ENCODE measurements at places on chromosomes 3 and 15. TPM values are rescaled to one million over a fixed set of nuclear protein-coding genes. Genes with fewer than 3 reads are reported as not detected.
A peak's percentile ranks its signal among the peaks of the same experiment; 100 is the strongest.

DNA sequence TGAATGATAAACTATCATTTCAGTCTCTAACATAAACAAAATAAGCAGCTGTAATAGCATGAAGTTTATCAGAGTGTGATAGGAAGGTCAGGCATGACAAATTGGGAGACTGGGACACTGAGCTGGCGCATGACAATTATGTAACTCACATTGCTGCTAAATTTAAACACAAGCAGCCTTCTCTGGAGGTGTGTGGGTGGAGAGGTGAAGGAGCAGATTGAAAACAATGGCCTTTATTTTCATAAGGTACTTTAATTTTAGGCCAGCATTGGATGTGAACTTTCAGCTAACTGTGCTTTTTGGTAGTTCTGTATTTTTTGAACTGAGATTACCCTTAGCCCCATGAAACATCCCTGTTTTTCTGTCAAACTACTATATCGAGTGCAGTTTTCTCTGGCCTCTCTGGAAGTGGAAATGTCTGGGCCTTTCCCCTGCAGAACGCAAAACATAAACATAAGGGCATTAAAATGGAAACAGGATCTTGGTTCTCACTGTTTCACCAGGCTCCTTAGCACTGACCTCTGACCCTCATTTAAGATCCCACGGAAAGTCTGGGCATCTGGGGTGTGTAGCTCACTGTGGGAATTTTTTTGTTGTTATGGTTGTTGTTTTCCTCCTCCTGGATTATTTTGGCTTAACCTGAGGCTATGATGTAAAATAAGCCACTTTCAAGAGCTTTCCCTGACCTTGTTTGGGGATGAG is 160.1 kb upstream of the DPH6 start:
- DNase-seq: no peak
- H3K27me3 ChIP-seq: no peaks in the 10 kb centered on the region
- H3K27ac ChIP-seq: no peak overlapping the region
- H3K4me3 ChIP-seq: no peak overlapping the region
- H3K36me3 ChIP-seq: no peaks in the 10 kb centered on the region

- no peaks in the 10 kb centered on the region for H3K4me1 ChIP-seq
- no peak overlapping the region for H3K27ac ChIP-seq
- H3K36me3 ChIP-seq: no peaks in the 10 kb centered on the region
- H3K4me3 ChIP-seq: no peak overlapping the region
Observed at GRCh38 chr15:49135911-49136310, 19.5 kb downstream of the COPS2 start.

PLA2G4D gene
- 0.24 TPM for total RNA-seq

ABI3BP gene
- 16.4 TPM for total RNA-seq

DNA sequence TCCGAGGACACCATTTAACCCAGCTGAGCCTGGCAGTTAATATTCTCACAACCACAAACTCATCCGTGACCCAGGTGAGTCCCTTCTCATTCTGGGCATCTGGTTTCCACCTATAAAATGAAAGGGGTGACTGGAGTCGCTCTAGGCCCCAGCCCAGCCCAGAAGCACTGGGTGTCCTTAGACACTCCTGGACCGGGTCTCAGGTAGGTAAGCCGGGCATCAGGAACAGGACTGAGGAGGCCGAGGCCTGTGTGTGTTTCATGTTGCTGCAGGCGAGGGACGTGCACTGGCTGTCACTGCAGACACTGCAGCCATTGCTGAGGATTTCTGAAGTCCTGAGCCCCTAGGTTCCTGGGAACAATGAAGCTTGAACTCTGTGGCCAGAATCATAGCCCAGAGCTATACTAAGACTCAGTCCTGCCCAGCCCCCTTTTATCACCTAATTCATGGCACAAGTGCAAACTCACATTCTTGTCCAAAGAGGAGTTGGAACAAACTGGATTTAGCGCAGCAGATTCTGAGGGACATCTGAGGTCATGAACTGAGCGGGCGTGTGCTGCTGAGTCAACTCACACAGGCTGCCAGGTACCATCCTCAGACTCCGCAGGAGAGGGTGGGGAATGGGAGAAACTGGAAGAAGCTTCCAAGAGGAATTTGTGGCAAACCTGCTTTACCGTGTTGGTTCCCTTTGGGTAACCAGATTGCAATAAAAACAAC is 184.9 kb downstream of the FAM43A start:
- H3K4me1 ChIP-seq: peaks cover 7% of the 10 kb centered on the region
- H3K27me3 ChIP-seq: no peaks in the 10 kb centered on the region
- H3K27ac ChIP-seq: peak overlapping the region; percentile 66

HDAC11 gene
- total RNA-seq: 24.0 TPM

DNA sequence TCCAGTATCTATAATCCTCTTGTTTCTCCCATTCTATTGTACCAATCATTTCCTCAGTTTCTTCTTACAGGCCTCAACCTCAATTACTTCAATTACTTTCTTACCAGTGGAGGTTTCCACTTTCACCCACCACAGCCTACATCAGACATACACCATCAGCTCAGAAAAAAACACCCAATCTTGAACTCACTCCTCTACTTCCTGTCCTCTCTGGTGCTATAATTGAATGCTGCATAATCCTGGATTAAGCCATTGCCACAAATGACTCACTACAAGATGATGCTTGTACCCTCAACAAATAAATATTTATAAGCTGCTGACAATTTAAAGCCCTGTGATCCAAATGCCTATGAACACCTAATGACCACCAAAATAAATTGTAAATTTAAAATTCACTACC is 18.5 kb downstream of the RYK start:
- H3K27me3 ChIP-seq: no peaks in the 10 kb centered on the region
- H3K36me3 ChIP-seq: no peaks in the 10 kb centered on the region
- H3K4me3 ChIP-seq: no peak overlapping the region
- DNase-seq: no peak

- no peaks in the 10 kb centered on the region for H3K4me1 ChIP-seq
- no peak overlapping the region for H3K4me3 ChIP-seq
- H3K36me3 ChIP-seq: no peaks in the 10 kb centered on the region
- no peak for DNase-seq
Observed at GRCh38 chr3:173876476-173876875, 478.9 kb downstream of the NLGN1 start.

GRCh38 chr15:35496585-35496984 is 49.4 kb downstream of the DPH6 start:
- no peaks in the 10 kb centered on the region for H3K27me3 ChIP-seq
- no peak overlapping the region for H3K4me3 ChIP-seq
- H3K4me1 ChIP-seq: no peaks in the 10 kb centered on the region
- no peak for DNase-seq

ZBED2 gene
- 0.52 TPM for total RNA-seq

PSTPIP1 gene
- 3.7 TPM for total RNA-seq

TNFAIP8L3 gene
- total RNA-seq: 5.3 TPM

CD80 gene
- 0.29 TPM for total RNA-seq

- peaks cover 25% of the 10 kb centered on the region for H3K4me1 ChIP-seq
- H3K27me3 ChIP-seq: no peaks in the 10 kb centered on the region
- DNase-seq: no peak
- no peak overlapping the region for H3K4me3 ChIP-seq
- peak overlapping the region; percentile 85 for H3K27ac ChIP-seq
- H3K36me3 ChIP-seq: no peaks in the 10 kb centered on the region
Observed at GRCh38 chr3:124815781-124816180, 71.4 kb downstream of the ITGB5 start.

GRCh38 chr3:167811031-167811430 is 75.5 kb downstream of the SERPINI1 start:
- no peak overlapping the region for H3K27ac ChIP-seq
- H3K36me3 ChIP-seq: no peaks in the 10 kb centered on the region
- no peaks in the 10 kb centered on the region for H3K27me3 ChIP-seq
- H3K4me1 ChIP-seq: no peaks in the 10 kb centered on the region

- DNase-seq: no peak
- no peak overlapping the region for H3K27ac ChIP-seq
- H3K4me1 ChIP-seq: no peaks in the 10 kb centered on the region
- H3K27me3 ChIP-seq: no peaks in the 10 kb centered on the region
- H3K4me3 ChIP-seq: no peak overlapping the region
Observed at GRCh38 chr3:175399156-175399840, 540.2 kb downstream of the NAALADL2 start.

DNA sequence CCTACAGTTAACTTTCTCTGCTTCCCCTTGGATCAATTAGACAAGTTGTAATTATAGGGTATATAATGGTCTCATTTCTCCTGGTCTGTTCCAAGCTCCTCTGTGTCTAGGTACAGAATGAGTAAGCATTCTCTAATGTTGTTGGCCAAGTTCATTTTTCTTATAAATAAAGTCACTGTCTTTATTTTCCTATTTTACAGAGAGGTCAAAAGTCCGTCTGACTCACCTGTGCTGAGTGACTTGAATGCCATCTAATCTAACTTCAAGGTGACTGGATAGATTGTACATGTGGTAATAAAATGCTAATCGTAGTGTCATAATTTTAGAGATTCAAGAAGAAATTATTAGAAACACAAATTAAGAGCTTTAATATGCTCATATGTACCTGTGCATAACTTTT is 500.2 kb downstream of the PDCD6IP start:
- no peak overlapping the region for H3K4me3 ChIP-seq
- no peaks in the 10 kb centered on the region for H3K36me3 ChIP-seq
- no peaks in the 10 kb centered on the region for H3K4me1 ChIP-seq

RFX7 gene
- 10.6 TPM for total RNA-seq

DNA sequence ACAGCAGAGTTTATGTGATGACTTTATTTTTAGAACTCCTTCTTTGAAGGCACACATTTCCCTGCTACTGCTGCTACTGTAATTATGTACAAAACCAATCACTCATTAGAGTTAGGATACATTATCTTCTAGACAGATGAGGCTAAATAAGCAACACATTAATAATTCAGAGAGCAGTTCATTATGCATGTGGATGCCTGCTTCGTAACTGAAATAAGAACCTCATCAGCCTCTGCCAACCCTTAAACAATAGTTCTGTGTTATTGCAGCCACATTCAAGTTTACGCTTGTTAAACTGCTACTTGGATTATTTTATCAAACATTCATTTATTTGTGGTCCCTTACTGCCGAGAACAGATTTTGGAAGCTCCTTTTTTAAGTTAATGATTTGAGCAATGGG is 52.5 kb upstream of the C15orf61 start:
- no peaks in the 10 kb centered on the region for H3K36me3 ChIP-seq
- no peak for DNase-seq

- DNase-seq: no peak
- H3K36me3 ChIP-seq: no peaks in the 10 kb centered on the region
- H3K4me1 ChIP-seq: no peaks in the 10 kb centered on the region
- H3K27me3 ChIP-seq: no peaks in the 10 kb centered on the region
- H3K4me3 ChIP-seq: no peak overlapping the region
Observed at GRCh38 chr3:144636833-144637232, 665.2 kb downstream of the DIPK2A start.

DNA sequence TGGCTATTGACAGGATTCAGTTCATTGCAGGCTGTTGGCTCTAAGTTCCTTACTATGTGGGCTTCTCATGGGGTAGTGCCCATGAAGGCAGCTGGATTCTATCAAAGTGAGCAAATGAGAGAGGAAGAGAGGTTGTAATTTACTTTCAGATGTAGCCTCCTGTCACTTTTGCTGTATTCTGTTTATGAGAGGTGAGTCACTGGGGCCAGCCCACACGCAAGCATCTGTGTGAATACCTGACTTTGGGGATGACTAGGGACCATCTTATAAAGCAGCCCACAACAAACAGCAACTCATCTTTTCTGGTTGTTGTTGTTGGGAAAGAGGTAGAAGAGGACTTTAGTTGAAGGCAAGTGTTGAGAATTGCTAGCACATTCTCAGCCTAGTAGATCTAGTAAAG is 506.3 kb upstream of the GRM7 start:
- no peak overlapping the region for H3K4me3 ChIP-seq
- H3K36me3 ChIP-seq: no peaks in the 10 kb centered on the region
- H3K27ac ChIP-seq: no peak overlapping the region
- no peaks in the 10 kb centered on the region for H3K4me1 ChIP-seq

- no peak overlapping the region for H3K27ac ChIP-seq
- H3K4me1 ChIP-seq: no peaks in the 10 kb centered on the region
- no peaks in the 10 kb centered on the region for H3K36me3 ChIP-seq
- H3K4me3 ChIP-seq: no peak overlapping the region
Observed at GRCh38 chr3:147669077-147669476, 259.9 kb downstream of the ZIC1 start.

- H3K36me3 ChIP-seq: no peaks in the 10 kb centered on the region
- H3K4me1 ChIP-seq: peaks cover 7% of the 10 kb centered on the region
- no peak overlapping the region for H3K27ac ChIP-seq
- H3K27me3 ChIP-seq: no peaks in the 10 kb centered on the region
- H3K4me3 ChIP-seq: no peak overlapping the region
Observed at GRCh38 chr15:58454950-58455401, 23.2 kb downstream of the LIPC start.

- no peak overlapping the region for H3K27ac ChIP-seq
- no peak for DNase-seq
- H3K4me3 ChIP-seq: no peak overlapping the region
- H3K4me1 ChIP-seq: no peaks in the 10 kb centered on the region
- no peaks in the 10 kb centered on the region for H3K36me3 ChIP-seq
Observed at GRCh38 chr3:77055841-77056341, 16.0 kb downstream of the ROBO2 start.

AMIGO3 gene
- not detected for total RNA-seq

- no peaks in the 10 kb centered on the region for H3K4me1 ChIP-seq
- no peak for DNase-seq
- H3K36me3 ChIP-seq: no peaks in the 10 kb centered on the region
- no peak overlapping the region for H3K4me3 ChIP-seq
Observed at GRCh38 chr3:147113293-147114044, 292.9 kb downstream of the ZIC4 start.

NOX5 gene
- total RNA-seq: 0.05 TPM

SYNPR gene
- 0.17 TPM for total RNA-seq

GRCh38 chr3:150327678-150328653 is 80.1 kb upstream of the TSC22D2 start:
- H3K27ac ChIP-seq: no peak overlapping the region
- no peak overlapping the region for H3K4me3 ChIP-seq
- H3K27me3 ChIP-seq: no peaks in the 10 kb centered on the region
- H3K4me1 ChIP-seq: no peaks in the 10 kb centered on the region

DNA sequence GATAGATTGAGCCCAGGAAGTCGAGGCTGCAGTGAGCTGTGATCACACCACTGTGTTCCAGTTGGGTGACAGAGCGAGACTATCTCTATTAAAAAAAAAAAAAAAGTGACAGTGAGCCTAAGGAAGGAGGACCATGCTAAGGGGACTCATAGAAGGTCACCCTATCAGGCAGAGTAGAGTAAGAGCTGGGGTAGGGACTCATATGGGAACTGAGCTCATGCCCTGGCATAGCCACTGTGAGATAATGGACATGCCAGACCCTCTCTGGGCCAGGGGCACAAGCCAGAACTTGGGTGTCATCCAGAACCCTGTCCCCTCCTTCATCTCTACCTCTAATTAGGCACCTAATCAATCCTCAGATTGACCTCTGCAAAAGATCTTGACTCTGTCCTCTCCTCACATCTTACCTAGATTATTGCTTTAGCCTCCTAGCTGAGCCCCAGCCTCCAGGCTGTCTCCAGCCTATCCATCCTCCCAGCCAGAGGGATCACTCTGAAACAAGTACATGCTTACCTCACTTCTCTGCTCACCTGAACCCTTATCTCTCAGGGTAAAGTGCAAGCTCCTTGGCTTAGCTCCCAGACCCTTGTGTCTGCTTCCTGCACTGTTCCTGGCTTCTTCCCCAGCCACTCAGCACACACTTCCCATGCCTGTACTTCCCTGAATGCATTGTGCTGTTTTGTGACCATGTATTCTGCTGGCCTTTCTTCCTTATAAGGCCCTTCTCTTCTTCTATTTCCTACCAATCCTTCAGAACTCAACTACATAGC is 76.4 kb downstream of the DAPK2 start:
- H3K36me3 ChIP-seq: no peaks in the 10 kb centered on the region
- peaks cover 13% of the 10 kb centered on the region for H3K4me1 ChIP-seq

GRCh38 chr3:52874160-52874701 is 23.1 kb downstream of the STIMATE start:
- H3K4me3 ChIP-seq: no peak overlapping the region
- no peaks in the 10 kb centered on the region for H3K36me3 ChIP-seq
- H3K27ac ChIP-seq: no peak overlapping the region
- H3K27me3 ChIP-seq: no peaks in the 10 kb centered on the region
- no peak for DNase-seq
- no peaks in the 10 kb centered on the region for H3K4me1 ChIP-seq

GOLGA8J gene
- 0.35 TPM for total RNA-seq

Data from colonic mucosa (tissue), 4 donors.